ENCODE measurements at places on chromosomes 16 and 17.

DNA sequence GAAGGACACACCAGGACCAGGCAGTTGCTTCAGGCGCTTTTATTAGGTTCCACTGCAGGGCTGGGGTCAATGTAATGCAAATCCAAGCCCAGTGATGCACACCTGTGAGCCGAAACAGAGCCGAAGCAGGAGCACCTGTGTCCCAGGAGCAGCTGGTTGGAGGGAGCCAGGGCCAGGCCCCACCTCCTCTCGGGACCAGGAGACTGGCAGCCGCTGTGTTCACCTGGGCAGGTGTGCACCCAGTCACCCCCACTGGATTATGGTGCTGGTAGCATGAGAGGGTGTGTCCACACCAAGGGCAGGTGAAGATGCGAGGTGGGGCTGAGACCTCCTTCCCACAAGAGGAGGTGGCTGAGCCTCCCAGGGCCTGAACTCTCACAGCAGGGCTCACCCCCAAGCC is 4.7 kb upstream of the FAAP100 start:
- no peak for DNase-seq

DNA sequence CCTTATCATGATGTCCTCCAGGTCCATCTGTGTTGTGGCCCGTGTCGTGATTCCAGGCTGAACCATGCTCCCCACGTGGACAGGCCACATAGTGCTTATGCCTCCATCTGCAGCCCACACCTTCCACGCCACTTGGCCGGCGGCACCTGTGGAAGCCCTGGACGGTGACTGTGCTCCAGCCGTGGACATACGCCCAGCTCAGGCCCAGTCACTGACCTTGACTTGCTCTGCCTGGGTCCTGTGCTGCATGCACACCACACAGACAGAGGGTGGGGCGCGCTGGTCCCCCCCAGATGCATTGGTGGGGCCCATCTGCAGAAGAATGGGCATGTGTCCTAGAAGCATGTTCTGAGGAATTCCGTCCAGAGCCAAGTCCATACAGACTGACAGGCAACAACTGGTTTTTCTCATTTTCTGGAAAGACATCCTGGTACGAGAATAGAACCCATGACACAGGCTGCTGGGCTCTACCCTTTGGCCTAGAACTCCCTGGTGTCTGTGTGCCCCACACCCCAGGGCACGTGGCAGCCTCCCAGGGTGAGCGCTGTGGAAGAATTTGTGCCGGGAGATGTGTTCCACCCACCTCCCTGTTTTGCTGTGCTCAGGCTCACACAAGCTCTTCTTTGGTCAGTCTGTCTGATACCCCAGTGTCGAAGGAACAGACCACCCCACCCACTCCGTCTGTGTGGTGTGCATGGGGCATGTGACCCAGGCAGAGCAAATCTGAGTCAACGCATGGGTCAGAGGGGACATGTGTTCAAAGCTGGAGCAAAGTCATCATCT is 39.5 kb downstream of the GPT2 start:
- no peak for DNase-seq

GRCh38 chr16:73285436-73286201 is 237.7 kb upstream of the ZFHX3 start:
- no peak for DNase-seq

DNA sequence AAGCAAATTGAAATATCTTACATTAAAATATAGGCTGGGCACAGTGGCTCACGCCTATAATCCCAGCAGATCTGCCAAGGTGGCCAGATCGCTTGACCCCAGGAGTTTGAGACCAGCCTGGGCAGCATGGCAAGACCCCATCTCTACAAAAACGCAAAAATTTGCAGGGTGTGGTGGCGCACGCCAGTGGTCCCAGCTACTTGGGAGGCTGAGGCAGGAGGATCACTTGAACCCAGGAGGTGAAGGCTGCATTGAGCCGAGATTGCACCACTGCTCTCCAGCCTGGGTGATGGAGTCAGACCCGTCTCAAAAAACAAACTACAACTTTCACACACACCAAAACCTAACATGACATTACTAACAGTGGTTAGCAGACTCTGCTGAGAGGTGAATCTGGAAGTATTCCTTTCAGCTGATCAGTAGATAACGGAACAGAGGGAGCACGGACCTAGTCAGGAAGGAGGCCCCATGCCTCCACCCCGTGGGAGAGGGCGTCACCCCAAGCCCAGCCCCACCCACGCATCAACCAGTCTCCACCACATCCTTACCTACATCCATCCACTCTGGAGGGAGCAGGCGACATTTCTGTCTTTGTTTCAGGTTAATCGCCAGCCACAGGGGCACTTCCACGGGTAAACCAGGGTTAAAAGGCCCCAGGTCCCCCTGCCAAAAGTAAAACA is 1.7 kb downstream of the GINS2 start:
- no peak for DNase-seq

- no peak for DNase-seq
These were observed 29.8 kb upstream of the IRF8 start for GRCh38 chr16:85869206-85869605.

DNA sequence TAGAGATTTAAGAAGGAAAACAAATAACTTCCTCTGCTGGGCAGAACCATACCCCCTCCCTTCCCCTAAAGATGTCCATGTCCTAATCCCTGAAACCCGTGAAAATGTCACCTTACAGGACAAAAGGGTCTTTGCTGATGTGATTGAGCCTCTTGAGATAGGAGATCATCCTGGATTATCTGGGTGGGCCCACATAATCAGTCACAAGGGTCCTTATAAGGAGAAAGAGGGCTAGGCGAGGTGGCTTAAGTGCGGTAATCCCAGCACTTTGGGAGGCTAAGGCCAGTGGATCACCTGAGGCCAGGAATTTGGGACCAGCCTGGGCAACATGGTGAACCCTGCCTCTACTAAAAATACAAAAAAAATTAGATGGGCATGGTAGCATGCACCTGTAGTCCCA is 12.0 kb upstream of the SLC39A11 start:
- DNase-seq = no peak

- DNase-seq = no peak
These were observed 124.7 kb upstream of the TNRC6C start for GRCh38 chr17:77833769-77834168.

DNA sequence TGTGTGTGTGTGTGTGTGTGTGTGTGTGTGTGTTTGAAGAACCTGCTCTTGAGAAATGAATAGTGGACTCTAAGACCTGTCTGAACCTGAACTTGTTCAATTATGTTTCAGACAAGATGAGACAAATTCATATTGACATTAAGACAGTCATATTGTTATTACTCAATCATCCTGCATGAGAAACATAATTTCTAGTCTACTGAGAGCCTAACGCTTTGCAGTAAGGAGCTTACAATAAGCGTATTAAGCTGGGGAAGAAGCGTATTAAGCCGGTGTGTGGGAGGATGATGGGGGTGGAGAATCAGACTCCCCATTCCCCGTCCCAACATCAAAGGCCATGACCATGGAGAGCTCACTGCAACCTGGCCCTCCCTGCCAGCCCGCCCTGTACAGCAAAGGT is 22.4 kb upstream of the MNT start:
- no peak for DNase-seq

Measured in stimulated activated CD4-positive, alpha-beta T cell treated with anti-CD3 and anti-CD28 coated beads, Interleukin-1b, Interleukin-23, amount 100 ng/mL, for 1 hour (primary cell).